Progenitor cell of endocrine pancreas (in vitro differentiated cells): ENCODE measurements at places on chromosomes 2 and 18. TPM values are rescaled to one million over a fixed set of nuclear protein-coding genes. Genes with fewer than 3 reads are reported as not detected.

Gene ARHGEF4
- 5.6 and 6.5 TPM in 2 replicates for total RNA-seq

Gene KHK
- 4.4 and 5.2 TPM in 2 replicates for total RNA-seq

Gene NCKAP5
- total RNA-seq, result 1.2 and 1.7 TPM in 2 replicates

Gene DNAH7
- 5.7 and 5.9 TPM in 2 replicates for total RNA-seq

Gene MOCOS
- 2.0 and 3.0 TPM in 2 replicates for total RNA-seq

GRCh38 chr2:217897816-217898806, 104.7 kb downstream of the TNS1 start:
- no peak overlapping the region for H3K27ac ChIP-seq
- no peak for DNase-seq
- H3K4me3 ChIP-seq, result no peak overlapping the region
- H3K4me1 ChIP-seq, result peaks cover 7% of the 10 kb centered on the region

GRCh38 chr2:15860760-15861159, 79.6 kb upstream of the MYCN start:
- no peak for DNase-seq
- no peak overlapping the region for H3K4me3 ChIP-seq
- no peaks in the 10 kb centered on the region for H3K4me1 ChIP-seq

- H3K36me3 ChIP-seq, result no peaks in the 10 kb centered on the region
- peaks cover 8% of the 10 kb centered on the region for H3K4me1 ChIP-seq
Observed at GRCh38 chr2:165016772-165017411, 61.6 kb upstream of the SLC38A11 start.

DNA sequence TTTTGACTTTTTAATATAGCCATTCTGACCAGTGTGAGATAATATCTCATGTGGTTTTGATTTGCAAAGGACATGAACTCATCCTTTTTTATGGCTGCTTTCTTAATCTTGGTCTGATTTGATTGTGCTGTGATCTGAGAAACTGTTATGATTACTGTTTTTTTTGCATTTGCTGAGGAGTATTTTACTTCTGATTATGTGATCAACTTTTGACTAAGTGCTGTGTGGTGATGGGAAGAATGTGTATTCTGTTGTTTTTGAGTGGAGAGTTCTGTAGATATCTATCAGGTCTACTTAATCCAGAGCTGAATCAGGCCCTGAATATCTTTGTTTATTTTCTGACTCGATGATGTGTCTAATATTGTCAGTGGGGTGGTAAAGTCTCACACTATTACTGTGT, 16.8 kb downstream of the SP140L start:
- H3K27ac ChIP-seq, result no peak overlapping the region
- no peak overlapping the region for H3K4me3 ChIP-seq
- no peaks in the 10 kb centered on the region for H3K36me3 ChIP-seq
- no peaks in the 10 kb centered on the region for H3K27me3 ChIP-seq
- peaks cover 1% of the 10 kb centered on the region for H3K4me1 ChIP-seq
- DNase-seq, result no peak

GRCh38 chr2:86026744-86027065, 79.0 kb downstream of the POLR1A start:
- no peaks in the 10 kb centered on the region for H3K4me1 ChIP-seq
- peaks cover 27% of the 10 kb centered on the region for H3K36me3 ChIP-seq
- no peak overlapping the region for H3K4me3 ChIP-seq
- H3K27ac ChIP-seq, result no peak overlapping the region

- H3K4me3 ChIP-seq, result no peak overlapping the region
- no peak for DNase-seq
- H3K36me3 ChIP-seq, result peaks cover 4% of the 10 kb centered on the region
- peaks cover 30% of the 10 kb centered on the region for H3K27me3 ChIP-seq
- H3K27ac ChIP-seq, result no peak overlapping the region
Observed at GRCh38 chr2:111665551-111666116, 218.4 kb downstream of the ANAPC1 start.

- no peaks in the 10 kb centered on the region for H3K27me3 ChIP-seq
- H3K4me3 ChIP-seq, result no peak overlapping the region
- DNase-seq, result no peak
- no peak overlapping the region for H3K27ac ChIP-seq
- H3K36me3 ChIP-seq, result no peaks in the 10 kb centered on the region
- H3K4me1 ChIP-seq, result peaks cover 12% of the 10 kb centered on the region
Observed at GRCh38 chr18:8770657-8771056, 65.3 kb downstream of the MTCL1 start.

GRCh38 chr2:98583276-98583675, 25.0 kb downstream of the COA5 start:
- H3K4me3 ChIP-seq, result no peak overlapping the region
- H3K4me1 ChIP-seq, result peaks cover 5% of the 10 kb centered on the region
- H3K27ac ChIP-seq, result no peak overlapping the region
- no peak for DNase-seq
- H3K27me3 ChIP-seq, result no peaks in the 10 kb centered on the region

GRCh38 chr18:74108460-74108859, 39.2 kb downstream of the FBXO15 start:
- no peak for DNase-seq
- no peak overlapping the region for H3K4me3 ChIP-seq
- H3K27me3 ChIP-seq, result no peaks in the 10 kb centered on the region
- H3K27ac ChIP-seq, result no peak overlapping the region

DNA sequence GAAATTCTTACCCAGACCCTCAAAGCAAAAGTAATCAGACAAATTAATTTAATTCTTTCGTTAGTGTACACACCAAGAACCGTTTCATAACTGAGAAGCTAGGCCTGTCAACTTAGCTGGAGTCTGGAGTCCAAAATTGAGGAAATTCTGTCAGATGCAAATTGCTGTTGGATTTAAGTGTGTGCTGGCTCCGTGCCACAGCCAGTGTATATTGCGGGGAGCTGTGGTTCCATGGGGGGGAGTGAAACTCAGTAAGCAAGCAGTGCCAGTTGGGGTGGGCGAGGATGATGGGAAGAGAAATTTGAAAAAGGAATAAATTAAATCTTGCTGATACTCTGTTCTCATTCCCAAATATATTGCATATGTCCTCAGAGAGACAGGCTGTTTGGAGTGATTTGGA, 4.0 kb downstream of the ARPC2 start:
- H3K4me1 ChIP-seq, result peaks cover 25% of the 10 kb centered on the region
- DNase-seq, result no peak
- no peaks in the 10 kb centered on the region for H3K36me3 ChIP-seq
- no peaks in the 10 kb centered on the region for H3K27me3 ChIP-seq
- no peak overlapping the region for H3K4me3 ChIP-seq
- H3K27ac ChIP-seq, result no peak overlapping the region

- DNase-seq, result no peak
- H3K36me3 ChIP-seq, result peaks cover 37% of the 10 kb centered on the region
- H3K27me3 ChIP-seq, result no peaks in the 10 kb centered on the region
- no peak overlapping the region for H3K4me3 ChIP-seq
- no peaks in the 10 kb centered on the region for H3K4me1 ChIP-seq
- no peak overlapping the region for H3K27ac ChIP-seq
Observed at GRCh38 chr2:238082151-238082550, 18.0 kb upstream of the ESPNL start.

GRCh38 chr18:3653851-3654441, 204.0 kb downstream of the TGIF1 start:
- DNase-seq, result no peak
- H3K36me3 ChIP-seq, result no peaks in the 10 kb centered on the region
- H3K27me3 ChIP-seq, result no peaks in the 10 kb centered on the region
- H3K4me1 ChIP-seq, result peaks cover 37% of the 10 kb centered on the region
- H3K4me3 ChIP-seq, result no peak overlapping the region

DNA sequence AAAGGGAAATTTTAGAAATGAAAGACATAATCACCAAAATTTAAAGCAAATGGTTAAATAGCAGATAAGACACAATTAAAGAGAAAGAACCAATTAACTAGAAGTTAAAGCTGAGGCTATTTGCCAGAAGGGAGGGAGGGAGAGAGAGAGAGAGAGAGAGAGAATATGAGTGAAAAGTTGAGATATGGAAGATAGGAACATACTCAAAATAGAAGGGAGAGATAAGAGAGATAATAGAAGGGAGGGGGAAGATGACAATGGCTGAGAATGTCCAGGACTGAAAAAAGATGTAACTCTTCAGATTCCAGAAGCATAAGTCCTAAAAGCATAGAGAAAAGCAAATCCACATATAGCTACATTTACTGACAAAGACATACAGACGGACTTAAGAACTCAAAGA, 17.1 kb upstream of the AAK1 start:
- H3K4me1 ChIP-seq, result peaks cover 2% of the 10 kb centered on the region
- H3K4me3 ChIP-seq, result no peak overlapping the region
- no peaks in the 10 kb centered on the region for H3K27me3 ChIP-seq
- no peak for DNase-seq
- peaks cover 3% of the 10 kb centered on the region for H3K36me3 ChIP-seq

GRCh38 chr2:11597538-11598225, 63.8 kb downstream of the GREB1 start:
- peaks cover 3% of the 10 kb centered on the region for H3K4me1 ChIP-seq
- peaks cover 17% of the 10 kb centered on the region for H3K36me3 ChIP-seq
- H3K4me3 ChIP-seq, result no peak overlapping the region
- DNase-seq, result no peak
- H3K27me3 ChIP-seq, result no peaks in the 10 kb centered on the region

DNA sequence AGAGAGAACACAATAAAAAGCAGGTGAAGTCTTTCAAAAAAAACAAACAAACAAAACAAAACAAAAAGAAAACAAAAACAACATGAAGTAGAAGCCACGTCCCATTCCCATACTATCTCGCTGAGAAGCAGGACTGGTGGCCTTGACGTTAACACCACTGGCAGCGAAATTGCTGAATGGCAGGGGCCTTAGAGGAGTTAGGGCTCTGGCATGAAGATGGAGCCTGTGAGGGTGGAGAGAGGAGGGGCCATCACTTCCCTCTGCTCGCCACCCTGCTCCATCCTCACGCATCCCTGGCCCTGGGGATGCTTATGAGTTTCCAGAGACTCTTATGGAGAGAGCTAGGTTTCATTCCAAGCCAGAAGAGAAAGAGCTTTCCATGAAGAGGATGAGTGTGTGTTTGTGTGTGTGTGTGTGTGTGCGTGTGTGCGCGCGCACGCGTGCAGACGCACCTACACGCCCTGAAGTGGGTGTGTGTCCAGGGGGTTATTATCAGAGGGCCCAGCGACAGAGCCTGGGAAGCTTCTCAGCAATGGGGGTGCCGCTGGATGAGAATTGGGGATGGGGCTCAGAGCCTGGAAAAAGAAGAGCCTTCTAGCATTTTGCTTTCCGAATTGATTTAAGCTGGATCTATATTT, 20.4 kb upstream of the IMPA2 start:
- H3K27ac ChIP-seq, result peak overlapping the region; percentile 43
- H3K4me3 ChIP-seq, result no peak overlapping the region
- peaks cover 7% of the 10 kb centered on the region for H3K36me3 ChIP-seq
- no peak for DNase-seq
- peaks cover 10% of the 10 kb centered on the region for H3K4me1 ChIP-seq

DNA sequence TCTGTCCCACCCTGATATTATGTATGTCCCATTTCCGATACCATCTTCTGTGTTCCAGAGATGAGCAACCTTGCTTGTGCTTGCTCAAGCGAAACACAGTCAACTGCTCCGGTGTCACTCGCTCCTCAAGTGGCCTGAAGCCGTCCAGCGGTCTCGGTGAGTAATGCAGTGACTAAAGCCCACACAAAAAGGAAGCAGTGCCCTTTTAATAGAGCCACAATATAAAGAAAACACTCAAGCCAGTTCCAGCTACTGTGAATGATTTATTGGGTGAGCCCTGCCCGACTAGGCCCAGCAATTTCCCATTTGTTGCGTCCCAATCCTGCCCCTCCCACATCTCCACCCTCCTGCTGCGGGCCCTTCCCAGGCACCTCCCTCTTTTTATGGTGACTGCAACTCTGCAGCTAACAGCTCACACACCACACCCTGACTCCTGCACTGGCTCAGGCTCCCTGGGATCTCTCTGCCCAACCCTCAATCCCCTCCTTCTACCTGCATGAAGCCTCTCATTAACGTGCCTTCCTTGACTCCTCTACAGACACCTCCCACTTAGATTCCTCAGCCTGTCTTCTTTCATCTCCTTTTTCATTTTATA, 44.2 kb upstream of the DSC1 start:
- H3K27me3 ChIP-seq, result no peaks in the 10 kb centered on the region
- H3K4me1 ChIP-seq, result peaks cover 54% of the 10 kb centered on the region
- H3K36me3 ChIP-seq, result no peaks in the 10 kb centered on the region
- peak; percentile 15 for DNase-seq
- peak overlapping the region; percentile 85 for H3K27ac ChIP-seq
